ENCODE measurements at places on chromosomes 12 and 14.

GRCh38 chr14:50620341-50620740, 47.8 kb downstream of the SAV1 start:
- no peak for DNase-seq

DNA sequence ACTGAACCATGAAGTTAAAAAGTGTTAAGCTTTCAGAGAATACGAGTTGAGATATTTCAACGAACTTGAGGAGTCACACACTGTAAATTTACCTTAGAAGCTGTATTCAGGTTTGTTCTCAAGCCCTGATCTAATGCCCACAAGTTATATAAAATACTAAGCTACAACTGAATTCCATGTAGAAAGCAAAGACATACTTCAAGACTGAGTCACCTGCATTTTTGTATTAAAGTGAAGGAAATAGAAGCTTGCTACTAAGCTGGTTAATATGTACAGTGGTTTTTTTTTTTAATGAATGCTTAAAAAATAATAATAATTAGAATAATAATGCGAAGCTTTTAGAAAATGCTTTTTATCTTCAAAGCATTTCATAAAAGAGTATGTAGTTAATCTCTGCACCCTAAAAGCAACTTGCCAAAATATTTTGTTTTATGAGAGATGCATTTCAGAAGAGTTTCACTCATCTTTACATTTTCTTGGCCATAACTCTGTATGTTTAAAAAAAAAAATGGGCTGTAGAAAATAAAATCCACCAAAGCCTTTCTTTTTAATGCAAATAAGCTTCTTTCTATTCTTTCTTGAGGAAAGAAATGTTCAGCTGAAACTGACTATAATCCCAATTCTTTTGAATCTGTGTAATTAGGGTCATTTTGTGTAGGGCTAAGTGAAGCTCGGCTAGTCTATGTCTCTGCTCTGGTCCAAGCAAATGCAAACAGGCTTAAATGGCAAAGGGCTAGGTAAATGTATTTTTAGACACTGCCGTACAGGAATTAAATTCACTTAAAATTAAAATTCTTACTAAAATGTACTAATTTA, 1047.5 kb upstream of the FLRT2 start:
- DNase-seq, result no peak

DNA sequence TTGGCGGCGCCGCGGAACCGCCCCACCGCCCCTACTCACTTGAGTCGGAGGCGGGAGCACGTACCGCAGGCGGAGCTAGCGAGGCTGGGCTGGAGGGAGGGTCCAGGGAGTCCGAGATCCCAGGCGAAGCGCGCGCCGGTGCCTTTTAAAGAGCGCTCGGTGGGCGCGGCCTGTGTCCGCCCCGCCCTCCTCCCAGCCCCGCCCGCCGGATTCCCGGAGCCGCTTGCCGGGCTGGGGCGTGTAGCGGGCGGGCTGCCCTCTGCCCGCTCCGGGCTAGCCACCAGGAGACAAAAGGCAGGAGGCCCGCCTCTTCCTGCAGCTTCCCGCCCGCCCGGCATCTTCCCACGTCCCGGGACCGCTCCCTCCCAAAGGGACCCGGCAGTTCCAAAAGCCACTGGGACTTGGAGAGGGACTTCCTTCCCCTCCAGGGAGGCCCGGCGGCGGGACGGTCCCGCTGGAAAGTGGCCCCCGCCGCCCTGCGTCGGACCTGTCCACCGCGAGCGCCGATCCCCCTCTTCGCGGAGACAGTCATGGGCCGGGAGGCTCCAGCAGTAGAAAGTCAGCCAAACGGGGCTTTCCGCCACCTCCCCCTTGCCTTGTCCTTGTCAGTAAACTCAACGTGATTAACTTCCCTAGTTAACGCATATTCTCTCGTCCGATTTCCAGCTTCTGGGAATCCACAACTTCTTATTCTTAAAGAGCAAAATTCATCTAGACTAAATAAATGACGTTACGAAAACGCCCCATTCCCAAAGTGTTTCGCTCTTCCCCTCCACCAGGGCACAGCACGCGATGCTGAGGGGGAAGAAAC, at the start of gene CSRP2:
Gene CSRP2, minus strand, starts transcription at position 121 of the 811 bp plus-strand sequence. CDS start 12,759 bp downstream, outside the sequence.
- DNase-seq, result peak; percentile 90

DNA sequence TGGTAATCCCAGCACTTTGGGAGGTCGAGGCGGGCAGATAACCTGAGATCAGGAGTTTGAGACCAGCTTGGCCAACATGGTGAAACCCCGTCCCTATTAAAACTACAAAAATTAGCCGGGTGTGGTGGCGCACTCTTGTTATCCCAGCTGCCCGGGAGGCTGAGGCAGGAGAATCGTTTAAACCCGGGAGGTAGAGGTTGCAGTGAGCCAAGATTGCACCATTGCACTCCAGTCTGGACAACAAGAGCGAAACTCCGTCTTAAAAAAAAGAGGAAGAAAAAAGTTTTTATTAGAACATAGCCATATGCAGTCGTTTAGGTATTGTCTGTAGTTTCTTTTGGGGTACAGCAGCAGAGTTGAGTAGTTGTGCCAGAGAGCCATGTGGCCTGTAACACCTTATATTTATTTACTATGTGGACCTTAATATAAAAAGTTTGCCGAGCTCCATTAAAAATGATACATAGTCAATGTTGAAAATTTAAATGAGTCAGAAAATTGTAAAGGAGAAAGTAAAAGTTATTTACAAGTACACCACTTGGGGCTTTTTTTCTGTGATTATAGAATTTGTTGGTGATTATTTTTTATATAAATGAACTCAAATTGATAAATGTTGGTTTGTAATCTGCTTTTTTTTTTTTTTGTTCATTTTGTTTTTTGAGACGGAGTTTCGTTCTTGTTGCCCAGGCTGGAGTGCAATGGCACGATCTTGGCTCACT, 2.2 kb downstream of the ADIPOR2 start:
- DNase-seq, result no peak

GRCh38 chr12:22287776-22288621, 46.5 kb downstream of the ST8SIA1 start:
- DNase-seq, result no peak

GRCh38 chr12:78062786-78063185, 232.1 kb downstream of the NAV3 start:
- DNase-seq, result peak; percentile 68

DNA sequence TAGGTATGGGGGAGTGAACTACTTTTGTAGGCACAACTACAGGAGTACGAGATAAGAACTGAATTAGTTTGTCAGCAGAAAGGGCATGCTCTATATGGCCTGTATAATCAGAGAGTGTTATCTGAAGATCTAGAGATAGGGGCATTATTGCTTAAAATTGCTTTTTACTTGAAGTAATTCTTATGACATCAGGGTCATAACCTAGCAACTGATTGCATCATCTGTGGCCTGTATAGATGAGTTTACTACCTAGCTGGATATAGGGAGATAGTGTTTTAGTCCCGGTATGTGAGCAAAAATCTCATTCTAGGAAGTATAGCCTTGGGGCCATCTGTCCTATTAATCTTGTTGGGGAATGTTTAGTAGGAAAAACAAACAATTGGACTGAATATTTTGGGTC, 142.7 kb downstream of the TMEM117 start:
- DNase-seq, result no peak

- DNase-seq, result no peak
Observed at GRCh38 chr14:35971965-35972630, 146.0 kb downstream of the BRMS1L start.

DNA sequence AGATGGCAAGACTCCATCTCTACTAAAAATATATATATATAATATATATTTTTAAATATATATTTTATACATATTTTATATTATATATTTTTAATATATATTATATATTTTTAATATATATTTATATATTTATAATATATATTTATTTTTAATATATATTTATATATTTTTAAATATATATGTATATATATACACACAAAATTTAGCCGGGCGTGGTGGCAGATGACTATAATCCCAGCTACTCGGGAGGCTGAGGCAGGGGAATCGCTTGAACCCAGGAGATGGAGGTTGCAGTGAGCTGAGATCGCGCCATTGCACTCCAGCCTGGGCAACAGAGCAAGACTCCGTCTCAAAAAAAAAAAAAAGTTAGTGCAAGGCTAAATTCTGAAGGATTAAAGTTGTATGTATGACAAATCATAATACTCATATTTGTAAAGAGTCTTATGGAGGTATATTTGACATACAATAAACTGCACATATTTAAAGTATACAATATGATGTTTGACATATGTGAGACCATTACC, 7.7 kb upstream of the TDG start:
- DNase-seq, result no peak
